Stimulated activated CD4-positive, alpha-beta T cell treated with anti-CD3 and anti-CD28 coated beads, Interleukin-2, amount 100 ng/mL, for 24 hours (primary cell): ENCODE measurements at places on chromosomes 2 and 18.
A peak's percentile ranks its signal among the peaks of the same experiment; 100 is the strongest.

DNA sequence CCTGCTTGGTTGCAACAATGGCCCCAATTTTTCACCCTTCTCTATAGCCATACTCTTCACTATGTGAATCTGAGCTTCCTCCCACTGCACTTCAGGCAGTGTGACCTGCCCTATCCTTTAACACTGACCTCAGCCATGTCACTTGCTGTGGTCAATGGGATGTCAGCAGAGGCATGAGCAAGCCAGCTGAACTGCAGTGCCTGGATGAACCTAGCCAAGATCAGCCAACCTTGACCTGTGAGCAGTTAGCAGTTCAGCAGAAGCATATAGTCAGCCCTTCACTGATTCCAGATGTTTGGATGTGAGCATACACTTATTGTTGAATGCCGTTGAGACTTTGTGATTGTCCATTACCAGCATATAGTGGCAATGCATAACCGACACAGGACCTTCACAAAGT lies 63.4 kb upstream of the BOD1L2 start:
- no peak for DNase-seq

DNA sequence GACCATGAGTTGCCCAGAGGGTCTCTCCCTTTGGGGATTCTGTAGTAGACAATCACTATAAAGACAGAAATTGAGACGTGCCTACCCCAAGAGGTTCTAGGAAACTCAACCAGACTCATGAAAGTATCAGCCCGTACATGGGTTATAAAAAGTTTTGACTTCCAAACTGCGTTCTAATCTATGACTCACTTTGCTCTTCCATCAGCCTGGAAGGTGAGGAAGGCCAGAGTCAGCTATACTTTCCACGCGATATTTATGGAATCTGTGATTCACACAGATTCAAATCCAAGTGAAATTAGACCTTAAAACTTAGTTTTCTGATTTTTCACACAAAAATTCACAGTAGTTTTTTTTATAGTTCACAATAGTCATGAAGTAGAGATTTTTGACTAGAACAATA lies 7.7 kb upstream of the LYPD1 start:
- no peak for DNase-seq

DNA sequence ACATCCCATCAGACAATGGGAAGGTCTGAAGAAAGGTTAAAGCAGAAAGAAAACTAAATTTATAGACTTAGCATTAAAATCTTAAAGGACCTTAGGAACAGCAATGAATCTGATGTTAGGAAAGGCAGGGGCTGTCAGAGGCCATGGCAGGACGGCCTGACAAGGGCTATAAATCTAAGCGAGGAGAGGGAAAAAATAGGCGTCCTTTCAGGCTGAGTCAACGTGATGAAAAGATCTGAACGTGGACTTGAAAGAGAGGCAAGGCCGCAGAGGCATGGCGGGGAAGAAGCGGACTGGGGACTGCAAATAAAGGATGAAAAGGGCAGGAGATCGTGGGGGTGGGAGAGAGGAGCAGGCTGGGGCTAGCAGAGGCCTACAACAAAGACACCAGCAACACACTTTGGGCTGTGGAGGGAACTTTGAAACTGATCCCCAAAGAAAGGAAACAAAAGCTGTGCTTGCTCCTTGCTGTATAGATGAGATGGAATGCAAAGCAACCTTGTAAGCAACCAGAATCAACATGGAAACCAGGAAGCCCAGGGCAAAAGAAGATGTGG lies 145.6 kb downstream of the NRP2 start:
- DNase-seq, result no peak

DNA sequence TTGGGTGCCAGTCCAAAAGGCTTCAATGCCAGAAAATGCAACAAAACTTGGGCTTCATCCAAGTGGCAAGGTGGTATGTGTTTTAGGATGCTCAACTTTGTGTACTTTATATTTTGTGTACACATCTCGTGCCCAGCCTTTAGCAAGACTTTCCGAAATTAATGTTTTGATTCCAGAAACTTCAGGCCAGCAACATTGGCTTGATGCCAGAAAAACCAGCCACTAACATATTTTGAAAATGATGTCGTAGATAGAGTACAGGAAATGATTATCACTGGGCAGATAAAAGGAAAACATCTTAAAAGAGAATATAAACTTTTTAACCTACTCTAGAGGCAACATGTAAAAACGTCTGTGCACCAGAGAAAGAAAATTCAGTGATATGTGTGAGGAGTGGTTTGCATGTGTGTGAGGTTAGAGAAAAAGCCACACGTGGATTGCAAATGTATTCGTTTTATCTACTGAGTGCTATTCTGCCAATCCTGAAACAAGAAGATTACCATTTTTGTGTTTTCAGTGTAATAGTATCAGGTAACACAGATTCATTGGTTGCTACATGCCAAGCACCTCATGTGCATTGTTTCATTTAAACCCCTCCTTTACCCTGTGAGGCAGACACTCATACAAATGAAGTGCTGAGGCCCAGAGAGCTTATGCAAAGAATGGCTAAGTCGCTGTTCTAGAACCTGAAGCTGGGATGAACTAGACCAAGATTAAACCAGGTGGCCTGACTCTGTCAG lies 264.8 kb downstream of the C1D start:
- no peak for DNase-seq

DNA sequence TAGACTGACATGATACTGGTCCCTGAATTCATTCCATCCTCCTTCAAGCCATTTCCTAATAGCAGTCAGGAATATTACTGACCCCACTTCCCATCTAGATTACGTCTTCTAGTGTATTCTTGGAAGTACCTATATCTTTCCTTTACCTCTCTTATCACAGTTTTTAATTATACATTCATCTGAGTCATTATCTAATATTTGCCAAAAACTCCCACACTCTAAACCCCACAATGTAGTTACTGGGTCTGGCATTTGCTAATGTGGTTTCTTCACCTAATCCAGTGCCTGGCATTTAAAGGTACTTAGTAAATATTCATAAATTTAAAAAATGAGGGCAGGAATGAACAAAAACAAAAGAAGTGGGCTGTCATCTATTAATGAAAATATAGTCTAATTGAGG lies 441.8 kb upstream of the SETBP1 start:
- DNase-seq, result no peak

DNA sequence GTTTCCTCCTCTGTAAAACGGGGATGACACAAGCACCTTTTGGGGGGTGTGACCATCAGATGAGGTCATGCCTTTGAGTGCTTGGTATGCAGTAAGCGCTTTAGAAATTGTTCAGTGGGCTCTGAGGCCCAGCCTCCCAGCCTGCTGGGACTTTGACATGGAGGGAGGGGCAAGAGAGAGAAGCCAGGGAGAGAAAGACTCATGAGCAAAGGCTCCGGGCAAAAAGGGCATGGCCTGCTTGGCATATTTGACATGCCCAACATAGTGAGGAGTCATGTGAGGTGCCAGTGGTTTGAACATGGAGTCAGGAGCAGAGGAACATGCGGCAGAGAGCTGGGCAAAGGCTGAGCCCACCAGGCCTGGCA lies 14.0 kb downstream of the TNS1 start:
- DNase-seq, result no peak

- DNase-seq, result no peak
Observed at GRCh38 chr2:207919164-207919919, 106.0 kb downstream of the PLEKHM3 start.

GRCh38 chr2:194867328-194867727 lies 789.7 kb upstream of the SLC39A10 start:
- no peak for DNase-seq

GRCh38 chr2:192148620-192149321 lies 46.0 kb downstream of the TMEFF2 start:
- no peak for DNase-seq

DNA sequence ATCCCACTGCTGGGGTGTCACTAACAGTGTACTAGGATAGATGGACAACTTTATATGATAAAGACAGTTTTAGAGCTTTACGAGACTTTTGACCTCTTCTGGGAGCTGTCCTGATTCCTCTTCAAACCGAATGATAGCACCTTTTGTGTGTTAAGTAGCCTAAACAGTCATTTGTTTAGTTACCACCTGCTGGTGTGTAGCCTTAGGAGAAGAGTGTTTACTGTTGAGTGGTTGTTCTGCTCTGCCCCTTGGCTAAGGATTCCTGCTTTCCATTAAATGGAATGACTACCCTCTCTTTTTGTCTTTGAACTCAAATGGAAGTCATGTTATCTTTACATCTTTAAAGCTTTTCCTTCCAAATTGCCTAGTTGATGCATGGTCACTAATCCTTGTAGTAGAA lies 28.0 kb upstream of the MGAT5 start:
- DNase-seq, result no peak

GRCh38 chr18:22639561-22639960 lies 221.8 kb upstream of the CTAGE1 start:
- no peak for DNase-seq

DNA sequence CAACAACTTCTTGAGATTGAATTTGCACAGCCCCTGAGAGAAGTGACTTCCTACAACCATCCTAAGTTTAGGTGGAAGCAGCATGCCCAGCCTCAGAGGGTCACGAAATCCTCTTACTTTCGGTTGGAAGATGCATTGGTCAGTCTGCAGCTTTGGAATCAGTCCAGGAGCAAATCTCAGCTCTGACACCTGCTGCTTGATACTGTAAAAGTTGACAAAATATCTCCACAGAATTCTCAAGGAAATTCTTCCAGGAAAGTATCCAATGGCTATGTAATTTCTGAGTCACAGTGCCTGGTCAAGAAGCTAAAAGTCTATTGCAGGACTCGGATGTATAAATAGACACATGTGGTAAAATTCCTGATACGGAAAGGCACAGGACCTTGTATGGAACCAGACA lies 414.5 kb upstream of the GYPC start:
- DNase-seq, result no peak

- no peak for DNase-seq
Observed at GRCh38 chr2:69089266-69089665, 76.3 kb downstream of the ANTXR1 start.

DNA sequence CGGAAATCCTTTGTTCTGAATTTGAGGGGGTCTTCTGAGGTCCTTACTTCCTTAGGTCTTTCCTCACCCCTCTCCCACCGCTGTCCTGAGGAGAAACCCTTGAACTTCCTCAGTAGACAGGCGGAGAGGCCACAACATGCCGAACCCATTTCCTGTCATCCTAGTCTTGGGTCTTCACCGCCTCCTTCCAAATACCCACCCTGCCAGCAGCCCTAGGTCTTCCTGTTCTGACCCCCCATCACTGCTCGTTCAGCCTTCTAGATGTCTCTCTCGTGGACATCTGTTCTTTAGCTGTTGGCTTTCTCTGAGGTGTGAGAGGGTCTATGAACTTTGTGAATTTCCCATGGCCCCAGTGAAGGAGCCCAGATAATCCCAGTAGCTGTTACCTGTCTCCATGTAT lies 27.2 kb upstream of the CYP27A1 start:
- DNase-seq, result no peak

- DNase-seq, result peak; percentile 35
Observed at GRCh38 chr2:240820607-240821428, 799 bp upstream of the KIF1A start.

- DNase-seq, result no peak
Observed at GRCh38 chr2:27202854-27203253, 9.0 kb upstream of the ATRAID start.

DNA sequence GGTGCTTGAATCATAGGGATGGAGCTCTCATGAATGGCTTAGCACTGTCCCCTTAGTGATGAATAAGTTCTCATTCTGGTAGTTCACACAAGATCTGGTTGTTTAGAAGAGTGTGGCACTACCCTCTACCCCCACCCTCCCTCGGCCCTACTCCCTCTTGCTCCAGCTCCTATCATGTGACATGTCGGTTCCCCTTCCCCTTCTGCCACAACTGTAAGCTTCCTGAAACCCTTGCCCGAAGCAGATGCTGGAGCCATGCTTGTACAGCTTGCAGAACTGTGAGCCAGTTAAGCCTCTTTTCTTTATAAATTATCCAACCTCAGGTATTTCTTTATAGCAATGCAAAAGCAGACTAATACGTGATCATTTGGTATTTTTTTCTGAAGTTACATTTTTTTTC lies 1012.6 kb downstream of the BCL11A start:
- DNase-seq, result no peak

GRCh38 chr2:162175714-162176113 lies 23.7 kb upstream of the GCG start:
- no peak for DNase-seq

DNA sequence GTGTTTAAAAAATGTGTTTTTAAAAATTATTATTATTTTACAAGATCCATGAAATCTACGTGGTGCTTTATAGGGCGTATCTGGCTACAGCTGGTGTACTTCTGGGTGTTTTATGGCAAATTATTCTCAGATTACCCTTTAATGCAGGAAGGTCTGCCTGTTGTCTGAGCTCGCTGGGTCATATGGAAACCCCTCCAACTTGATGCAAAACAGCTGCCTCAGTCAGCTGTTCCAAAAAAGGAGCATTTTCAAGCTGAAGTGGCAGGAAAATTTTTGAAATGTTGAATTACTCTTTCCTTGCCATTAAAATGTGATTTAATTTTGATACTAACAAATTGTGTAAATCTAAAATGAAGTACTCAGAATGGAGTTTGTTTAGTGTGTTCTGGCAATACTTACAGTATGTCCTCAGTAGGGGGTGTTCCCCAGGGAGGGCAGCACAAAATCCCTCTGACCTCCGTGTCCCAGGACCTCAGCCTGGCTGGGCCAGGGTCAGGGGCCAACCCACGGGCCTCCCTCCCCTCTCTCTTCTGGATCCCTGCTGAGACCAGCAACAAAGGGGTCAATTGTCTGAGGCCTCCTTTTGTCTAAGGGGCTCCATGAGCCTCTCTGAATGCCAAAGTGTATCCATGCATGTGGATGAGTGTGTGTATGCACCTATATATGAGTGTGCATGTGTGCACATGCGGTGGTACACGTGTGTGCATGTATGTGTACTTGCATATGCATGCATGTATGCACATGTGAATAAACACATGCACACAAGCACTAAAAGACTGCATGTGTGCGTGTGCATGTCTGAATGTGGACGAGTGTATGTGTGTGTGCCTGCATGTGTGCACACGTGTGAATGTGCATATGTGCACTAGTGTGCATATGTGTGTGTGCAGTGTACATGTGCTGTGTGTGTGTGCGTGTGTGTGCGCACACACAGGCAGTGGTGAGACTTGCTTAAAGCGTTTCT lies 105.4 kb downstream of the ACOXL start:
- DNase-seq, result no peak

GRCh38 chr2:20415511-20415918 lies 31.4 kb upstream of the RHOB start:
- no peak for DNase-seq

GRCh38 chr2:106106622-106107508 lies 87.2 kb downstream of the UXS1 start:
- DNase-seq, result no peak

DNA sequence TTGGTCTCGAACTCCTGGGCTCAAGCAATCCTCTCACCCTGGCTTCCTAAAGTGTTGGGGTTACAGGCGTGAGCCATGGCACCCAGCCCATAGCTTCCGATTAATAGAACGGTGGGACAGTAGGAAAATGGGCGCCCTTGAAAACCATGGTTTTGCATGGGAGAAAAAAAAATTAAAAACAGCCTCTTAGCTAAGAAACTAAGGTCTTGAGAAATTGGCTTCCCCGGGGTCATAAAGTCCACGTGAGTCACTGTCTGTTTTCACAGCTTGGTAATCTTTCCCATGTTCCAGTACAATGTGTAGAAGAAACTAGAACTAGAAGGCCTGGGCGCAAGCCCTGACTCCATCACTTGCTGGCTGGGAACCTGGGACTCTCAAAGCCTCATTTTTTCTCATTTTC lies 20.7 kb downstream of the B3GNT2 start:
- DNase-seq, result no peak
